ENCODE measurements at places on chromosomes 5 and 9. TPM values are rescaled to one million over a fixed set of nuclear protein-coding genes. Genes with fewer than 3 reads are reported as not detected.

GRCh38 chr9:36132086-36132485 is 4.4 kb upstream of the GLIPR2 start:
- no peak for DNase-seq
- H3K4me3 ChIP-seq = no peak overlapping the region
- H3K27ac ChIP-seq = no peak overlapping the region
- peaks cover 14% of the 10 kb centered on the region for H3K4me1 ChIP-seq
- no peaks in the 10 kb centered on the region for H3K27me3 ChIP-seq
- no peaks in the 10 kb centered on the region for H3K36me3 ChIP-seq

GRCh38 chr5:122730456-122730855 is 44.4 kb upstream of the SNX2 start:
- H3K36me3 ChIP-seq = no peaks in the 10 kb centered on the region
- H3K4me1 ChIP-seq = no peaks in the 10 kb centered on the region
- H3K27ac ChIP-seq = no peak overlapping the region
- H3K4me3 ChIP-seq = no peak overlapping the region
- H3K27me3 ChIP-seq = no peaks in the 10 kb centered on the region

- no peaks in the 10 kb centered on the region for H3K36me3 ChIP-seq
- H3K4me1 ChIP-seq = no peaks in the 10 kb centered on the region
- H3K27ac ChIP-seq = no peak overlapping the region
Measured at GRCh38 chr5:150058480-150059126, 27.8 kb downstream of the CSF1R start.

DNA sequence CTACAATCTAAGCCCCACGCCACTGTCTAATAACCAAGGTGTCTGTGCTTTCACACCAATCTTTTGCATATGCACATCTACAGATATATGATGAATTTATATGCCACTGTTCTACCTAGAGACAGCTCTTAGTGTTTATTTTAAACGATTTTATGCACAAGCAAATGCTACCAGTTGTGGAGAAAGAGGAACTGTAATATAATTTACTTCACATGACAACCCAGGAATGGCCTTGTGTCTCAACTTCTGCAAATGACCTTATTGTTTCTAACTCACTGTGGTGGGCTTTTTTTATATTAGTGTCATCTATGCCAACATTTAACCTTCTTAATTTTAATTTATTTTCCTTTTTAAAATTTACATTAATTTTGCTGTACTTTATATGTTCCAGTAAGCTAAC is 531.1 kb upstream of the TLE4 start:
- no peaks in the 10 kb centered on the region for H3K27me3 ChIP-seq
- H3K4me1 ChIP-seq = no peaks in the 10 kb centered on the region
- no peak overlapping the region for H3K4me3 ChIP-seq
- H3K27ac ChIP-seq = no peak overlapping the region
- DNase-seq = no peak

- peak; percentile 86 for DNase-seq
- no peak overlapping the region for H3K4me3 ChIP-seq
- peak overlapping the region; percentile 89 for H3K27ac ChIP-seq
Measured at GRCh38 chr9:131732636-131733289, 7.1 kb downstream of the RAPGEF1 start.

DNA sequence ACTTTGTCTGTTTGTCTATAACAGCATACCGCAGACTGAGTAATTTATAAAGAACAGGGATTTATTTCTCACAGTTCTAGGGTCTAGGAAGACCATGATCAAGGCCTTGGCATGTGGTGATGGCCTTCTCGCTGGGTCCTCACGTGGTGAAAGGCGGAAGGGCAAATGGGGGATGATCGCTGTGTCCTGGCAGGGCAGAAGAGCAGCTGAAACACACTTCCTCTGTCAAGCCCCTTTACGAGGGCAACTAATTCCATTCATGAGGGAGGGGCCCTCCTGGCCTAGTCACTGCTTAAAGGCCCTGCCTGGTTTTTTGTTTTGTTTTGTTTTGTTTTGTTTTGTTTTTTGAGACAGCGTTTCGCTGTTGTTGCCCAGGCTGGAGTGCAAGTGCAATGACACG is 41.9 kb upstream of the UBTD2 start:
- no peak overlapping the region for H3K4me3 ChIP-seq
- H3K36me3 ChIP-seq = no peaks in the 10 kb centered on the region
- H3K27ac ChIP-seq = no peak overlapping the region
- H3K27me3 ChIP-seq = no peaks in the 10 kb centered on the region

- no peak overlapping the region for H3K27ac ChIP-seq
- no peaks in the 10 kb centered on the region for H3K4me1 ChIP-seq
- no peak for DNase-seq
- no peaks in the 10 kb centered on the region for H3K27me3 ChIP-seq
Measured at GRCh38 chr5:122175852-122176251, 46.5 kb downstream of the ZNF474 start.

- H3K4me1 ChIP-seq = no peaks in the 10 kb centered on the region
- H3K4me3 ChIP-seq = no peak overlapping the region
- no peaks in the 10 kb centered on the region for H3K27me3 ChIP-seq
Measured at GRCh38 chr9:121138561-121138960, 63.1 kb downstream of the RAB14 start.

- H3K27me3 ChIP-seq = no peaks in the 10 kb centered on the region
- no peak overlapping the region for H3K27ac ChIP-seq
- H3K4me1 ChIP-seq = no peaks in the 10 kb centered on the region
- no peak overlapping the region for H3K4me3 ChIP-seq
- DNase-seq = no peak
Measured at GRCh38 chr9:93036887-93037475, 21.5 kb upstream of the SUSD3 start.

DNA sequence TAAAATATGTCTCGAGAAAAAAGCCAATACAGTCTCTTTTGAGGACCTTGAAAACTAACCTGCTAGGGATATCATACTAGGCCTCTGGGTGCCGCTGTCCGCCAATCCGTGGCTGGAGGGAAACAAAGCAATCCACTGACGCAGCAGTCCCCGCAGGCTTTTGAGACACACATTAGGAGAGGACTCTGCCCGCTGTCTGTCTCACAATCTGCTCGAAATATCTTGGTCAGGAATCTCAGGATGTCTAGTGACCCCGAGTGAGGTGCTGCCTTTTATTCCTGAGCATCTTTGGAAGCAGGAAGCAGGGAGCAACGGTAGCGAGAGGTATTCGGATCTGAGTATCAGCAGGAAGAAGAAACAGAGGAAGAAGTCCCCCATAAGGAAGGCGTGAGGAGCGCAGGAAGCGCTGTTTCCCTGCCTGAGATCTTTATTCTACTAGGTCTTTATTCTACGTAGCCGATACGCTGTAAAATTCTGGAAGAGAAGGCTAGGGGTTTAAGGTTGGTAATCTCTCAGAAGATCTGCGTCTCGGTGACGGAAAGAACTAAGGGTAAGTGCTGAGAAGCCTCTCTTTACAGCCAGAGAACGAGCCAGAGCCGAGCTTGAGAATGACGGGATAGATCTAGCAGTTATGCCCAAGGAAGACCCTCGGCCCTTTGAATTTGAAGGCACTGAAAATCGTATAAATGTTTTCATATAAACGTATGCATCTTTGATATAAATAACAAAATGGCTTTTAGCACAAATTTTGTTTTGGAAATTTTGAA is 4.0 kb upstream of the PCDHGA1 start:
- H3K27ac ChIP-seq = no peak overlapping the region
- H3K4me1 ChIP-seq = peaks cover 2% of the 10 kb centered on the region
- peak overlapping the region; percentile 12 for H3K4me3 ChIP-seq
- no peaks in the 10 kb centered on the region for H3K27me3 ChIP-seq
- no peaks in the 10 kb centered on the region for H3K36me3 ChIP-seq

GRCh38 chr5:35024911-35025510 is 22.7 kb downstream of the AGXT2 start:
- no peak overlapping the region for H3K4me3 ChIP-seq
- no peaks in the 10 kb centered on the region for H3K4me1 ChIP-seq
- no peaks in the 10 kb centered on the region for H3K36me3 ChIP-seq
- no peak overlapping the region for H3K27ac ChIP-seq
- DNase-seq = no peak

- no peak overlapping the region for H3K4me3 ChIP-seq
- H3K36me3 ChIP-seq = no peaks in the 10 kb centered on the region
- no peaks in the 10 kb centered on the region for H3K4me1 ChIP-seq
- no peaks in the 10 kb centered on the region for H3K27me3 ChIP-seq
- DNase-seq = no peak
- H3K27ac ChIP-seq = no peak overlapping the region
Measured at GRCh38 chr9:100489836-100490235, 16.9 kb downstream of the TMEFF1 start.

DNA sequence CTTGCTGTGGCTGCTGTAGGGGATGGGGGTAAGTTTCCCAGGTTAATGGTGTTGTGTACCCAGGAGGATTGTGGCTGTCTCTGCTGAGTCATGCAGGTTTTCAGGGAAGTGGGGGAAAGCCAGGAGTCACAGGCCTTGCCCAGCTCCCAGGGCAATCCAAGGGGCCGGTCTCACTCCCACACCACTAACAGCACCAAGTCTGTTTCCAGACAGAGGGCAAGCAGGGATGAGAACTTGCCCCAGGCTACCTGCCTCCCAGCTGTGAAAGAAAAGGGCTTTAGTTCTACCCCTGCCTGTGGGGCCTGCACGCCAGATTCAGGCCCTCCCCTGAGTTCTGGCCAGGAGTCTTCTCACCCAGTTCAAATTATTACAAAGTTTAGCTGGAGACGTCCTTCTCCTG is 579.8 kb upstream of the ST8SIA4 start:
- H3K27me3 ChIP-seq = no peaks in the 10 kb centered on the region
- H3K4me3 ChIP-seq = no peak overlapping the region
- DNase-seq = no peak
- H3K36me3 ChIP-seq = no peaks in the 10 kb centered on the region
- no peak overlapping the region for H3K27ac ChIP-seq

GRCh38 chr9:126205845-126206498 is 120.7 kb upstream of the MVB12B start:
- DNase-seq = no peak
- H3K36me3 ChIP-seq = no peaks in the 10 kb centered on the region
- no peaks in the 10 kb centered on the region for H3K4me1 ChIP-seq

DNA sequence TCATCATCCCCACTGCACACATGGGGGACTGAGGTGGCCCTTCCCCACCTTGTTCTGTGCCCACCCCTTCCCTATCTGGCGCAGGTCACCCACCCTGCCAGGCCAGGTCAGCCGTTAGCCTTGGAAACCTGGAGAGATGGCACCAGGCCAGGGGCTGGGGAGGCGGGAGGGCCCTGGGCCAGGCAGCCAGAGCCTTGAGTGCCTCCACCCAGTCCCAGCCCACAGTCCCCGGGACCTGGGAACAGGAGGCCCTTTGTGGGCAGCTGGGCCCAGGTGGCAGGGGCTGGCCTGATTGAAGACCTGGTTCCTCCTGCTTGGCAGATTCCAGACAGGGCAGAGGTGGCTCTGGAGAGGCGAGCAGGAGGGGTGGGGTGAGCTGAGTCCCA is 70.6 kb downstream of the LRSAM1 start:
- peak overlapping the region; percentile 47 for H3K27ac ChIP-seq
- H3K4me3 ChIP-seq = no peak overlapping the region
- H3K27me3 ChIP-seq = no peaks in the 10 kb centered on the region
- DNase-seq = no peak

- DNase-seq = no peak
- no peak overlapping the region for H3K4me3 ChIP-seq
- H3K4me1 ChIP-seq = no peaks in the 10 kb centered on the region
- H3K27ac ChIP-seq = no peak overlapping the region
Measured at GRCh38 chr5:85143138-85143537, 758.5 kb upstream of the EDIL3 start.

DNA sequence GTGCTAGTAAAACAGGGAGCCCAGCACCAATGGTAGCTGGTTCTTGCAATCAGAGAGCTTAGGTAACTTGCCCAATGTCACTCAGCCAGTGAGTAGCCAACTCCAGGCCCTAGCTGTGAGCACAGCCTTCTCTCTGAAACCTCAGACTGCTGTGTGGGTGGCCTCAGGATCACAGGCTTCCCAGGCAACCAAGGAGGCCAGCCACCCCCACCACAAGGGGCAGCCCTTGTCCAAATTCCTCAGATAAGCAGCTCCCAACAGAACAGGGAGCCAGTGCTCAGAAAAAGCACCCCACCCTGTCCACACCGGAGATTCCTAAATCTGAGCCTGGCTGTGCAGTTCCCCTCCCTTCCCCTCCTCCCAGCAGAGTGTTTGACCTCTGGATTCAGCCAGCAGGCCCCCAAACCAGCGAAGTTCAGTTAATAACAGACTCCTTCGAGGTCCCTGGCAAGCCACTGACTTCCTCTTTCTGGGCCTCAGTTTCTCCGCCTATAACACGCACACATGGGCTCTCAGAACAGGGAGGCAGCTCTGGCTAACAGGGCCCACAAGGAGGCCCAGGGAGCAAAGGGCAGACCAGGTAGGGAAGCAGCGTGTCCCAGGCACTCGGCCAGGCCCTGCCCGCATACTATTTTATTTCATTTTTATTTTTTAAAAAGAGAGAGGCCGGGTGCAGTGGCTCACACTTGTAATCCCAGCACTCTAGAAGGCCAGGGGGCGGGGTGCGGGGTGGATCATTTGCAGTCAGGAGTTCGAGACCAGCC is 2.7 kb downstream of the EEIG1 start:
- no peak for DNase-seq
- H3K4me3 ChIP-seq = peak overlapping the region; percentile 97
- H3K27me3 ChIP-seq = no peaks in the 10 kb centered on the region
- H3K4me1 ChIP-seq = peaks cover 56% of the 10 kb centered on the region
- peak overlapping the region; percentile 95 for H3K27ac ChIP-seq
- no peaks in the 10 kb centered on the region for H3K36me3 ChIP-seq

DNA sequence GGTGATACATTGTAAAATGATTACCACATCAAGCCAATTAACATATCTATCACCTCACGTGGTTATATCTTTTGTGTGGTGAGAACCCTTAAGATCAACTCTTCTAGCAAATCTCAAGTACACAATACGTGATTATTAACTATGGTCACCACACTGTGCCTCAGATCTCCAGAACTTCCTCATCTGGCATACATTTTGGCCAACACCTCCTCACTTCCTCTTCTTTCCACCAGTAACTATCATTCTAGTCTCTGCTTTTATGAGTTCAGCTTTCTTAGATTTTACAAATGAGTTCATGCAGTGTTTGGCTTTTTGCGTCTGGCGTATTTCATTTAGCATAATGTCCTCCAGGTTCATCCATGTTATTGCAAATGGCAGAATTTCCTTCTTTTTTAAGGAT is 35.8 kb downstream of the PRKACG start:
- H3K36me3 ChIP-seq = no peaks in the 10 kb centered on the region
- no peak overlapping the region for H3K27ac ChIP-seq
- no peaks in the 10 kb centered on the region for H3K4me1 ChIP-seq
- no peak overlapping the region for H3K4me3 ChIP-seq
- DNase-seq = no peak
- H3K27me3 ChIP-seq = no peaks in the 10 kb centered on the region

- no peaks in the 10 kb centered on the region for H3K36me3 ChIP-seq
- no peaks in the 10 kb centered on the region for H3K4me1 ChIP-seq
- H3K4me3 ChIP-seq = no peak overlapping the region
- no peak for DNase-seq
Measured at GRCh38 chr5:171898879-171899278, 107.6 kb downstream of the FBXW11 start.

- no peak overlapping the region for H3K4me3 ChIP-seq
- H3K27me3 ChIP-seq = no peaks in the 10 kb centered on the region
- no peak overlapping the region for H3K27ac ChIP-seq
- H3K4me1 ChIP-seq = no peaks in the 10 kb centered on the region
- no peaks in the 10 kb centered on the region for H3K36me3 ChIP-seq
- no peak for DNase-seq
Measured at GRCh38 chr5:90056911-90057705, 352.4 kb downstream of the CETN3 start.

Gene PCDHGA4
- total RNA-seq = 3.3 TPM

Gene TOMM5
- 116 TPM for total RNA-seq

Gene MEIKIN
- not detected for total RNA-seq

Gene LRRC70
- 1.9 TPM for total RNA-seq

Gene CFAP77
- total RNA-seq = not detected

Gene FRMPD1
- total RNA-seq = not detected

Gene INSL4
- total RNA-seq = not detected

Gene SPINK14
- total RNA-seq = not detected
